Activated CD8-positive, alpha-beta memory T cell treated with anti-CD3 and anti-CD28 coated beads, Interleukin-2, amount 10 ng/mL, durations not matched to agents 7 days and 5 days (primary cell): ENCODE measurements at places on chromosomes 3 and 15.

- H3K27ac ChIP-seq = no peak overlapping the region
- no peak for DNase-seq
- H3K27me3 ChIP-seq = peaks cover 44% of the 10 kb centered on the region
- no peak overlapping the region for H3K4me3 ChIP-seq
- H3K36me3 ChIP-seq = no peaks in the 10 kb centered on the region
Measured at GRCh38 chr3:159853506-159853864, 135.2 kb upstream of the IL12A start.

DNA sequence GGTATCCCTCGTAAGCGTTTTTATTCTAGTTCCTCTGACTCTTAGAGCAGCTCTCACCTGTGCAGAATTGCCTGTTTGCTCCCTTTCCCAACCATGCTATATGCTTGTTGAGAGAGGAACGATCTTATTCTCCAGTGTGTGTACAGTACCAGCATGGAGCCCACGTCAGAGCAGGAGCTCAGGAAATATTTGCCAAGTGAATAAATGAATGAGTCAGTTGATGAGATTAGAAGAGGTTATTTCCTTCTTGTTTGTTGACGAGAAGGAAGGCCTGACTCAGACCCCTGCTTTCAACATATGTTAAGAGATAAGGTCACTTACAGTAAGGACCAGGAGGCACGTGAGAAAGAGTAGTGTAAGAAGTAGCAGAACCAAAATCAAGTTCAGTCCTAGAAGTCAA is 106.3 kb upstream of the ABHD17C start:
- H3K27ac ChIP-seq = no peak overlapping the region
- peaks cover 2% of the 10 kb centered on the region for H3K27me3 ChIP-seq
- DNase-seq = no peak
- no peak overlapping the region for H3K4me3 ChIP-seq
- no peaks in the 10 kb centered on the region for H3K36me3 ChIP-seq
- no peaks in the 10 kb centered on the region for H3K4me1 ChIP-seq

- H3K27me3 ChIP-seq = no peaks in the 10 kb centered on the region
- peaks cover 12% of the 10 kb centered on the region for H3K36me3 ChIP-seq
- H3K4me3 ChIP-seq = peak overlapping the region; percentile 98
Measured at GRCh38 chr3:101513419-101513986, 491 bp upstream of the SENP7 start.

GRCh38 chr3:45204136-45204535 is 22.0 kb downstream of the TMEM158 start:
- peaks cover 19% of the 10 kb centered on the region for H3K4me1 ChIP-seq
- no peak overlapping the region for H3K4me3 ChIP-seq
- peaks cover 55% of the 10 kb centered on the region for H3K27me3 ChIP-seq
- no peak overlapping the region for H3K27ac ChIP-seq

- H3K4me1 ChIP-seq = peaks cover 13% of the 10 kb centered on the region
- no peak overlapping the region for H3K27ac ChIP-seq
- H3K4me3 ChIP-seq = no peak overlapping the region
- peaks cover 10% of the 10 kb centered on the region for H3K36me3 ChIP-seq
- H3K27me3 ChIP-seq = no peaks in the 10 kb centered on the region
Measured at GRCh38 chr3:156727519-156728205, 53.3 kb downstream of the TIPARP start.

DNA sequence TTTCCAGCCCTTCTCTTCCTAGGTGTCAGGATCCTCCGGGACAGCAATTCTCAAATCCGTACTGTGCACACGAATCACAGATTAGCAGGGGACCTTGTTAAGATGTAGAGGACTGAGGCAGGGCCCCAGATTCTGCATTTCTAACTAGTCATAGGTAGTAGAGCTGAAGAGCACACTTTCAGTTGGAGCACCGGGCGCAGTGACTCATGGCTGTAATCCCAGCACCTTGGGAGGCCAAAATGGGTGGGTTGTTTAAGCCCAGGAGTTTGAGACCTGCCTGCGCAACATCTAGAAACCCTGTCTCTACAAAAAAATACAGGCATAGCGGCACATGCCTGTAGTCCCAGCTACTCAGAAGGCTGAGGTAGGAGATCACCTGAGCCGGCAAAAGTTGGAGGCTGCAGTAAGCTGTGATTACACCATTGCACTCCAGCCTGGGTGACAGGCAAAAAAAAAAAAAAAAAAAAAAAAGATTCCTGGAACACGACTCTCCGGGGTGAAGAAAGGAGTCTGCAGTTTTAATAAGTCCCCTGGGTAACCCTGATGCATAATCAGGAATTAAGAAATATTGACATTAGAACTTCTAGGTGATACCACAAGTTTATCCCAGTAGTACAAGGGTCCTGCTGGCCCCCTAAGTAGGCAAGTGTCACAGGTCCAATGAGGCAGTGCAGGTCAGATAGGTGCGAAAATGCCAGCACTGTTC is 21.4 kb upstream of the IGDCC3 start:
- DNase-seq = no peak
- no peak overlapping the region for H3K4me3 ChIP-seq
- peaks cover 51% of the 10 kb centered on the region for H3K27me3 ChIP-seq
